ENCODE measurements at places on chromosomes 12 and 14.

DNA sequence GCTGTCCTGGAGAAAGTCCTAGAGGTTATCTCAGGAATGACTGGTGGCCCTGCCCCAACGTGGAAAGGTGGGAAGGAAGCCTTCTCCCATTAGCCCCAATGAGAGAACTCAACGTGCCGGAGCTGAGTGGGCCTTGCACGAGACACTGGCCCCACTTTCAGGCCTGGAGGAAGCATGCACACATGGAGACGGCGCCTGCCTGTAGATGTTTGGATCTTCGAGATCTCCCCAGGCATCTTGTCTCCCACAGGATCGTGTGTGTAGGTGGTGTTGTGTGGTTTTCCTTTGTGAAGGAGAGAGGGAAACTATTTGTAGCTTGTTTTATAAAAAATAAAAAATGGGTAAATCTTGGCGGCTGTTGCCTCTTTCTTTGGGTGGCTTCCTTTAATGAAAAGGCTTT lies 152.8 kb downstream of the SMOC1 start:
- DNase-seq, result no peak

DNA sequence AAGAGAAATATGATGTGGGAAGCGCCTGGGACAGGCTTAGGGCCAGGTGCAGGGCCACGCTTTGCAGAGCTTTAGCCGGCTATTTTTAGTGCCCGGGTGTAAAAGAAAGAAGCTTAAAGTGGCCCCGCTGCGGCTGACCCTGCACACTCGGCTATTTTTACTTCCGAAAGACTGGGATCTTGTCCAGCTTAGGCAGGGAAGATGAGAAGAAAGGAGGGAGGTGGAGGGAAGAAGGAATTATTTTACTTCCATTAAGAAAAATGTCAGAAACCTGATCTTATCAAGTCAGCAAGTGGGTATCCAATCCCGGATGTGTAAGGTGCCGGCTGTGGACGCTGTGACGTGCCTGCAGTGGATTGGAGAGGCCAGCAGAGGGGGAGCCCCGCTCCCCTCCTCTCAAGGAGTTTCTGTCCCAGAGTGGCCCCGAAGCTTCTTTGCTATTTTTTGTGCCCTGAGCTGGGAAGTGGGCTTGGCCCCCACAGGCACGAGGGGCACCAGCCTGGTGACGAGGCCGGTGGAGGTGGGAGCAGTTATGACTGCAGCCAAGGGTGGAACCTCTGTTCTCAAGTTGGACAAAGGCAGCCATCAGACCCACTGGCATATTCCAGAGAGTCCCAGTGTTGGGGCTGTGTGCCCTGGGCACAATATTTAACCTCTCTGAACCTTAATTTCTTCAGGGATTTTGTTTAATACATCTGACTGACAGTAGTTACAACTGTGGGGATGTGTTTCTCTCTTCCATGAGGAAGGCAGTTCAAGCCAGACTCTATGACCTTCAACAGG lies 97.7 kb downstream of the ESRRB start:
- no peak for DNase-seq

- peak; percentile 65 for DNase-seq
These were observed 104.5 kb upstream of the DNM1L start for GRCh38 chr12:32574585-32574984.

DNA sequence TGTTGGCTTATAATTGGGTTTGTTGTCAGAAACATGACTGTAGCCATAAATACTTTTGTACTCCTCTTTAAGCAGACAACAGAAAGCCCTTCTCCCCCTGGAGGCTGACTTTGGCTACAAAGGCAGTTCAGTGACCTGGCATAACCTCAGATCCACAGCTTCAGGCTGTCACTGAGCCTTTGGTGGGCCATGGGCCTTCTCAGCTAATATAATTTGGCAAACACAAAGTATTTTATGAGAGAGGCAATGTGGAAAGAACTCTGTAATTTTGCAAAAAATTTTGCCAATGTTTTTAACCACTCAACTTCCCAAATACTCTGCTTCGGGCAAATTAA lies 15.5 kb upstream of the MGP start:
- no peak for DNase-seq

DNA sequence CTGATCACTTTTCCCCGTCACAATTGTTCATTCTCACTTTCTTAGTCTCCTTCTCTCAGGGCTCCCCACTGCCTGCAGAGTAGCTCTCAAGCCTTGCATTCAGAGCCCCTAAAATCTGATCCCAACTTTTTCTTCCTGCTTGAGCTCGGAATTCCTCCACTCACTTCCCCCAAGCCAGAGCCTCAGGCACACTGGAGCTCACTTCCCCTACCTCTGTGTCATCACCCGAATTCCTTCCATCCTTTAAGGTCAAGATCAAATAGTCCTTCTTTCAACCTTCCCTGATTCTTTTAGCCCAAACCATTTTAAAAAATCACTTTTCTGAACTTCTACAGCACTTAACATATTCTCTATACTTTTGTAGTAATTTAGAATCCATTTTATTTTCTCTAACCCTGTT lies 34.1 kb upstream of the ATP23 start:
- DNase-seq, result no peak

DNA sequence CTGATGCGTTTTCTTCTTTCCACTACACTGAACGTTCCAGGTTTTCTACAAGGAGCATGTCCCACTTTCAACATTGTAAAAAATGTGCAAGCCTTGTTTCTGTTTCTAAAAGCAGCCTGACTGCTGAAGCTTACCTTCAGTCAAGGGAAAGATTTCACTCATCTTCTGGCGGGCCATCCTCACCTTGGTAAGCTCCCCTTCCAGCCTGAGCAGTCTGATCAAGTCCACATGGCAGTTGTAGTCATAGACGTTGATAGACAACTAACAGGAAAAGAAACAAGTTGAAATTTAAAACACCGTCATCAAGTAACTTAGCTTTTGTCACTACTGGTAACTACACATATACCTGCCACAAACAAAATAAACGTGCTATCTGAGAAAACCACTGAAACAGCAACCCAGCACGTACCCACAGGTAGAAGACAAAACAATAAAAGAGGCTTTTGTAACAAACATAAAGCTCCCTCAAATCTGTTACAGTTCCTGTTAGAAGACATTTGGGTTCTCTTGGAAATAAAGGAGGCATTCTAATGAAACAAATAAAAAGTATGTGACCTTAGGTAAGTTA lies 11.9 kb downstream of the SART3 start:
- no peak for DNase-seq

DNA sequence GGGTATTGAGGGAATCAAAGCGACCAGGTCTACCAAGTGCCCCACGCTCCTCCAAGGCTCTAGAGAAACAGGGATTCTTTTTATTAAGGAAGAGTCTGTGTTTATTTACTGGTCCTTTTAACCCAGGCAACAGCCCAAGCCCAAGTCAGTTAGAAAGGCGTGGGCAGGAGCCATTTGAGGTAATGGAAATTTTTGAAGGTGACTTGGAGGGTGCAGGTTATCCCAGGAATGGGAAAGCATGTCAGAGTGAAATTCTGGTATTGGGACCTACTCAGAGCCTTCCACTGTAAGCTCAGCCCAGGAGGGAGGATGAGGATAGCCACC lies 2.9 kb downstream of the SLC6A12 start:
- DNase-seq, result no peak

DNA sequence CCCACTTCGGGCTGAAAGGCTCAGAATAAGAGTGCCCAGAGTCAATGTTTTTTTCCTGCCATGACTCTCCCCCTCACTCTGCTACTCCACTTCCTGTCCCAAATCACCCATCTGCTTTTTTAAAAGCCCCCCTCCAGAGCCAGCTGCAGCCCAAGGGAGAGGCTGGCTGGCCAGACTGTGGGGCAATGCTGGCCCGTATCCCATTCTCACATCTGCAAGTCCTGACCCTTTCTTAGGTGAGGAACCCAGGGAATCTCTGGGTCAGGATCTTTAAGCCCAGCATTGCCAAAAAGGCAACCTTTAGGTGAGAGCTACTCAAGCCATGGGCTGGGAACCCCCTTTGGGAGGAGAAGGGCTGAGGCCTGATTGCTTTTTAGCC lies 1.7 kb upstream of the ITGA5 start:
- no peak for DNase-seq

GRCh38 chr14:102588821-102589220 lies 3.6 kb upstream of the RCOR1 start:
- DNase-seq, result no peak

DNA sequence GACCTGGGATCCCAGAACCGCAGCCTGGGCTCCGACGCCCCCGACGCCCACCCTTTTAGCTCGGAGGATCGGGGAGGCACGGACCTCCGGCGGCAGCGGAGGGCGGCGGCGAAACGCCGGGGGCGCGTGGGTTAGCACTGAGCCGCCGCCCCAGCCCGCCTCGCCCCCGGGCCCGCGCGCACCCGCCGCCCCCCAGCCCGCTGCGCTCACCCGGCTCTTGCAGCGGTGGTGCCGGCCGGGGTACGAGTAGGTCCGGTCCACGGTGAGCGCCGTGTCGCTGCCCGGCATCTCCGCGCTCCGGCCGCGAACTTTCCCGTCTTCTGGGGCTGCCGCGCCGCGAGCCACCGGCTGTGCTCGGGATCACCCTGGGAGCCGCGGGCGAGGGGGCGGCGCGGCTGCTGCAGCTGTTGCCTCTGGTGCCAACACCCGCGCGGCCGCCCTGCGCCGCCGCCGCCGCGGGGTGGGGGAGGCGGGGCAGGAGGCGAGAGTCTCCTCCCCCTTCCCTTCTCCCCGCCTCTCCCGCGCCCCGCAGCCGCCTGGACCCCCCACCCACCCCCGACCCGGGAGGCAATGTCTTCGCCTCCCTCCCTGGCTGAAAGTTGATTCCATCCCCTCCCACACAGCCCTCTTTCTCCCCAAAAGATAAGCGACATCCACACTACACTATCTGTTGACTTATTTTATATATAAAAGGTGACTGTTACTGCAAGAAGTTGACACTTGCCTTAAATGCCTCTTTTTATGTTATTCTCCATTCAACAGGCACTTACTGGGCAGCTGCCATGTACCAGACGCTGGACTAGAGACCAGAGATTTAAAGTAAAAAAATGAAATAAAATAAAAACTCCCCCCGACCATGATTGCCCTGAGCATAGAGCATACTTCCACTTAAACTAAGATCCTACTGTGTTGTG lies at the start of gene TMCC3:
Gene TMCC3, minus strand, starts transcription at position 415 of the 914 bp plus-strand sequence. Its CDS starts 127 bp downstream, at position 288.
- DNase-seq, result no peak

- DNase-seq, result no peak
These were observed 19.6 kb upstream of the MMP19 start for GRCh38 chr12:55862286-55862685.

DNA sequence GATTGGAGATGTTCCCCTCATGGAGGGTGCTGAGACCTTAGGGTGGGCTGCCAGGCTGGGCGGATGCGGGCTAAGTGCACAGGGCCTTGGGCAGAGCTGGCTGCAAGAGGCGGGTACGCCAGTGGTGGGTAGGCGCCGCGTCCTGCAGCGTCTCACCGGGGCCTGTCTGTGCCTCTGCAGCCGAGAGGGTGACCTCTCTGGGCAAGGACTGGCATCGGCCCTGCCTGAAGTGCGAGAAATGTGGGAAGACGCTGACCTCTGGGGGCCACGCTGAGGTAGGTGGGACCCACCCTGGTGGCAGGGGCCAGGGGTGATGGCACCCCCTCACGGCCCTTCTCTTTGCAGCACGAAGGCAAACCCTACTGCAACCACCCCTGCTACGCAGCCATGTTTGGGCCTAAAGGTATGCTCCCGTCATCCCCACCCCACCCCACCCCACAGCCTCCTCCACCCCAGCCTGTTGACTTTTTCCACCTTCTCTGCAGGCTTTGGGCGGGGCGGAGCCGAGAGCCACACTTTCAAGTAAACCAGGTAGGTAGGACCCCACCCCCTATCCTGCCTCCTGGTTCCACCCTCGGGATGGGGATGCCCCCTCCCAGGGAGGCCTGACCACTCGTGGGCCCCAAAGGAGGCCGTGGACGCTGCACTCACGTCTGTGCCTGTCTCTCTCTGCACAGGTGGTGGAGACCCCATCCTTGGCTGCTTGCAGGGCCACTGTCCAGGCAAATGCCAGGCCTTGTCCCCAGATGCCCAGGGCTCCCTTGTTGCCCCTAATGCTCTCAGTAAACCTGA lies 1.5 kb downstream of the CRIP1 start:
- DNase-seq, result no peak

DNA sequence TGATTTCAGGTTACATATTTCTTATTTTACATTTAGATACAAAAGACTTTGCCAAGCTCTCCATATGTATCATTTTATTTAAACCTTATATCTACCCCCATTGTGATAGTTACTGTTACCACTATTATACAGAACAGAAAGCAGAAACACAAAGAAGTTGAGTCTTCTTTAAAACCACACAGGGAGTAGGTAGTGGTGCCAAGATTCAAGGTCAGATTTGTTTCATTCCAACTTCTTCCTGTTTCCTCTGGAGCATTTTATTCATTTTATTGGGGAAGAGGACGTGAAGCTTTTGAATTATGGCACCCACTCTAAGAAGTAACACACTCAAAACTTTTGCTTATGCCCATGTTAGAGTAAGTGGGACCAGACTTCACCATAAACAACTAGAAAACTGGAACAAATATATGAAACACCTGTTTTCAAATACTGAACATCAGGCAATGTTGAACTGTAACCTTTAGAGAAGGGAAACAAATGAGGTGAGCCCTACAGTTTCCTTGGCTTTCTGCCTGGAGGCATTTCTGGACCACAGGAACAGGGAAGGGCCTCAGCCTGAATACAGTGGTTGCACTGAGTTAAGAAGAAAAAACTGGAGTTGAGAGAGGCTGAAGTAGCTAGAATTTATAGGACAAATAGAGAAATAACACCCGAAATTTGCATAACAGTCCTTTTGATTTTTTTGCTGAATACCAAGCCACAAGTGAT lies 160.4 kb upstream of the SSTR1 start:
- no peak for DNase-seq

DNA sequence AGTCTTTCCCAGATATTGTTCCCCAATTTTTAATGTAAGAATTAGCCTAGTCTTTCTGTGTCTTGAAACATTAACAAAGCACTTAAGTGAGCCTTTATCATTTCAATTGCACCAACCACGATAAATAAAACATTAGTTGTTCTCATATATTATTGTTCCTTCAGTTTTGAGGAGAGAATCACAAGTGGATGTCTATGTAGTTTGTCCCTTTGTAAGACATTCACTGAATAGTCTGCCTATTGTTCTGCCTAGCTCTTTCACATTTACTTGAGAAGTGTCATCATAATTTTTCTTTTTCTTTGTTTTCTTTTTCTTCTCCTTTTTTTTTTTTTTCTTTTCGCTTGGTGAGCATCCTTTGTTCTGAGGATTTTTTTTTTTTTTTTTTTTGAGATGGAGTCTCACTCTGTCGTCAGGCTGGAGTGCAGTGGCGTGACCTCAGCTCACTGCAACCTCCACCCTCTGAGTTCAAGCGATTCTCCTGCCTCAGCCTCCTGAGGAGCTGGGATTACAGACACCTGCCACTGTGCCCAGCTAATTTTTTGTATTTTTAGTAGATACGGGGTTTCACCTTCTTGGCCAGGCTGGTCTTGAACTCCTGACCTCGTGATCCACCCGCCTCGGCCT lies 129.7 kb downstream of the SYT1 start:
- DNase-seq, result no peak

DNA sequence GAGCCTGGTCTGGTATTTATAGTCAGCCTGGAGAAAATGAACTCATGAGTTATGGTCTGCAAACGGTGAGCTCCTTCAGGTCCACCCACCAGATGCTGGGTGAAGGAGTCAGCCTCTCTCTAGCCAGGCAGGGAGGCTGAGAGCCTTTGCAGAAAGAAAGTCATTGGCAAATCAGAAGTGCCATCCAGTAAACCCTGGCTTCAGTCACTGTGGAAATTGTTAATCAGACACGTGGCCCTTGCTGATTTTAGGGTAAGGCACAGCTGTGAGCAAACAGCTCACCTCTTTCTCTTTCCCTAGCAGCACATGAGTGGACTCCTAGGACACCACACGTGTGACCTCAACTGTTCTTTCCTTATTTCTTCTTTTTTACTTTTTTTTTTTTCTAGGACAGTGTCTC lies 44.9 kb downstream of the CHST11 start:
- no peak for DNase-seq

GRCh38 chr14:95814363-95815225 lies 62.0 kb upstream of the TUNAR start:
- DNase-seq, result no peak

- peak; percentile 54 for DNase-seq
These were observed 9.4 kb upstream of the GPR132 start for GRCh38 chr14:105074601-105075053.

Data from NCI-H1694 (cell line).